ENCODE measurements at places on chromosomes 13 and 19.

DNA sequence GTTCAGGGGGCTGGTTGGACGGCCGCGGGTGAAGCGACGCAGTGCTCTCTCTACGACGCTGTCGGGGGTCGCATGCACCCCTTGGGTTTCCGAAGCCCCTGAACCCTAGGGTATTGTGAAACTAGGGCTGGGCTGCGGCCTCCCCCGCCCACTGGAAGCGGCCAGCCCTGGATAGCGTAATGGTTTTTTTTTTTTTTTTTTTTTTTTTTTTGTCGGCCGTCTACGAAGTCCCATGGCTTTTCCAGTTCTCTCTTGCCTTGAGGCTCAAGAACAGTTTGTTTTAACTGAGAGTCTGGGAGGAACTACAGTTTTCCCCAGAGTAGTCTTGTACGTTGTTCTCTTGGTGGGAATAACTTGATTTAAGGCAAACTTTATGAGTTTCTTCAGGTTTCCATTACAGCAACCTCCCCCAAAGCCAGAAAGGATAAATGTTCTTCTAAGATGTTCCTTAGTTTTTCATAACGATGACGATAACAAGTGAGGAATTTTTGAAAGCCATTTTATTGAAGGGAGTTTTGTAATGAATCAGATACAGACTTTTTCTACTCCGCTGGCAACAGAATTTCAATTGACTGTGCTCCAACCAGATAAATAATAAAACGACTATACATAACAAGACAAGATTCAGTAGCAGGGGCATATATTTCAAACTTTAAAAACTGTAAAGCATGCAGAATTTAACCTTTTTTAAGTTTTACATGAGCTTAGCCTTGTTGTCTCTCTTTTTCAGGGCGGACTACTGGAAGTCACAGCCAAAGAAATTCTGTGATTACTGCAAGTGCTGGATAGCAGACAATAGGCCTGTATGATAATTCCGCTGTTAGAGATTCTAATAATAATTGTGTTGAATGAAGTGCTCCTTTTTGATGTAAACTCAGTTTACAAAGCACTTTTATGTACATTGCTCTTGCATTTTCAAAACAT lies 867 bp downstream of the WBP4 start:
- DNase-seq: no peak

- no peak for DNase-seq
These were observed 611.1 kb downstream of the UQCRFS1 start for GRCh38 chr19:28601723-28602440.

DNA sequence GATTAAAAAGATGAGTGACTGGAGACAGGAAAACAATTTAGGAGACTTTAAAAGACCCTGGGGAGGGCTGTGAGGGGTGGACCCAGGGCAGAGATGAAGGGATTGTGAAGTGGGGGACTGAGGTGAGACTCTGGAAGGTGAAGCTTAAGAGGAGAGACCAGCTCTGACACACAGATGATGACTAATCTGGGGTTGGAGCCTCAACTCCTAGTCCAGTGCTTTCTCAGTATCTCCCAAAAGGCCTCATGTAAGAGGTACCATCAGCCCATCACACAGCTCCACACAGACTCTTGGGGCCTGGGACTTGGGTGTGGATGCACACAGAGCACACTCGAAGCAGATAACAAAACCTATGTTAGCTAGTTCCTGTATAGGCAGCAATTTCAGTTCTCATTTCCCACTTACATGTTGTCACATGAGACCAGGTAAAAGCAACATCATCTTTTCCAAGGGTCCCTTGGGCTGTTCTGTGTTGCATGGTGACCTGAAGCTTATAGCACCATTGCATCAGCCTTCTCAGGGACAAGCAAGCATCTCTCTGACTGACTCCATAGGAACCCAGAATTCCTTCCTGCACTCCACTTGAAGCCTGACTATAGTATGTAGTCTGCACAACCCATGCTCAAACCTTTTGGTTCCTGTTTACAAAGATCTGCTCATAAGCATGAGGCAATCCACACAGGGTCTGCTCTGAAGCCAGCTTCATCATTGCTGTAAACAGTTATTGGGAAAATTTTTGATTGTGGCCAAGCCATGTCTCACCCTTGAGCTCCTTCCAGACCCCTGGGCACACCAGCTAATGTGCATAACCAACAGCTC lies 88.6 kb upstream of the MYCBP2 start:
- no peak for DNase-seq

- DNase-seq: no peak
These were observed 221.3 kb downstream of the MYO16 start for GRCh38 chr13:108850691-108851090.

GRCh38 chr13:26759907-26760831 lies at the start of gene GPR12:
Gene GPR12 (minus strand): TSS chr13:26760786. CDS start chr13:26759827, 959 bp downstream.
- no peak for DNase-seq

Data from activated CD4-positive, alpha-beta T cell treated with anti-CD3 and anti-CD28 coated beads for 36 hours (primary cell).